ENCODE measurements at places on chromosomes 3 and 15. TPM values are rescaled to one million over a fixed set of nuclear protein-coding genes. Genes with fewer than 3 reads are reported as not detected.

The B3GNT5 gene
- total RNA-seq: 1.1 TPM

The PFN2 gene
- 18.3 TPM for total RNA-seq

The LRRIQ4 gene
- total RNA-seq: not detected

The LMAN1L gene
- total RNA-seq: not detected

The FBLN2 gene
- 11.6 TPM for total RNA-seq

The RTP3 gene
- total RNA-seq: not detected

The GPD1L gene
- total RNA-seq: 9.8 TPM

- no peak for DNase-seq
Observed at GRCh38 chr3:11302444-11302843, 30.2 kb downstream of the ATG7 start.

DNA sequence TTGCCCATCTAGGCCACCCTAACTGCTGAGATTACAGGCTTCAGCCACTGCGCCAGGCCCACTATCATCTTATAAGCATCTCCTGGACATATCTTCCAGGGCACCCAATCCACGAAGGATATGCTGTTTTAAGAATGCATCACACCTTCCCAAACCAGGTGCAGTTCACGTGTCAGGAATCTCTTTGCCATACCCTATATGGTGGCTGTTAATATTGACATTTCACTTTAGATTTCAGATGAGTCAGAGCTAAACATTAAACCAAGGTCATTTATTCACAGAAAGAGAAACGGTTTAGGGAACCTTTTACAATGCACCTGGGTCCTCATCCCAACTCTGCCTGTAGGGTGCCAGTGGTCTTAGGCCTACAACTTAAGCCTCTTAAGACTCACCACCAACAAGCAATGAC lies 85.7 kb downstream of the TBL1XR1 start:
- DNase-seq: no peak

DNA sequence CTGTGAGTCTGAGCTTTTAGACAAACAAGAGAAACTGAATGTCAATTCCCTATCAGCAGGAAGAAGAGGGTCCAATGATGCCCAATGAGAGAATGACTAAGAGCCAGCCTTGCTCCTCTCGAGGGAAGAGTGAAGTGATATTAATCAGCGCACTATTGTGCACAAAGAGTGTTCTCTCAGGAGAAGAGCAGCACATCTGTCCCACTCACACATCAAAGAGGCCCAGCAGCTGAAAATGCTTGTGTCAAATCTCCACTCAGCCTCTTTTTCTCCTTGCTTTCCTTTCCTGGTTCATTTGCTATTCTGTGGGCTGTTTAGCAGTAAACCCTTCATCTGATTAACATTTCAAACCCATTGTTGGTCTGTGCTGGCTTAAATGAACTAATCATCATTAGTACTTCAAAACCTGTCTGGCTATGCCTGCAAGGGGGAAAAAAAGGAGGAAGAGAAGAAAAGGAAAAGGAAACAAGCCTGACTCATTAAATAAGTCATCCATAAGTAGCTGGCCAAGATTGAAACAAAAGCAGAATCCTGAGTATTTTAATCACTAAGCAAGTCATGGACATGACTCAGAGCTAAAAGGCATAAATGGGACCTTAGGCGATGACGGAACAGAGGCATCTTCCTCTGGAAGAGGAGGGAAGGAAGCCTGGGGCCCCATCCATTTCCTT lies 912.7 kb downstream of the TUSC7 start:
- DNase-seq: no peak

DNA sequence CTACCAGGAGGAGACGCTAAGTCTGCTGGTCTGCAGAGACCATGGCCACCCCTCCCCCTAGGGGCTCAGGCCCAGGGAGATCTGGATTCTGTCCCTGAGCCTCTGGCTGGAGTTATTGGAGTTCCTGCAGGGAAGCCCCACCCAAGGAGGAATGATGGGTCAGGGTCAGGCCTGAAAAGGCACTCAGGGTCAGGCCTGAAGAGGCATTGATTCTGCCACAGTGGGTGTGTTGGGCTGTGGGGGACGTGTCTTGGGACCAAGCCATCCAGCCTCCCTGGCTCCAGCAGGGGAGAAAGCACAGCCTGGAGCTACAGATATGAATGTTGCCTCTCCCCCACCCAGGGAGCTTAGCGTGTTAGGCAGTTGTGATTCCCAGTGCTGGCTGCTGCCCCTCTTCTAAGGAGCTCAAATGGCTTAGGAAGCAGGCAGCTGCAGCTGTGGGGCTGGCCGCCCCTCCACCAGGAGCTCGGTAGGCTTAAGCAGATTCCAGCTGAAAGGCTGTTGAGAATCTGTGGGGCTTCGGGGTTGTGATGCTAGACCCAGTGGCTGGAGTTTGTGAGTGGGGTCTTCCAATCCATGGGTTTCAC lies 176.7 kb downstream of the CHL1 start:
- DNase-seq: no peak

GRCh38 chr15:41417418-41418195 lies 712 bp downstream of the RTF1 start:
- DNase-seq: no peak

DNA sequence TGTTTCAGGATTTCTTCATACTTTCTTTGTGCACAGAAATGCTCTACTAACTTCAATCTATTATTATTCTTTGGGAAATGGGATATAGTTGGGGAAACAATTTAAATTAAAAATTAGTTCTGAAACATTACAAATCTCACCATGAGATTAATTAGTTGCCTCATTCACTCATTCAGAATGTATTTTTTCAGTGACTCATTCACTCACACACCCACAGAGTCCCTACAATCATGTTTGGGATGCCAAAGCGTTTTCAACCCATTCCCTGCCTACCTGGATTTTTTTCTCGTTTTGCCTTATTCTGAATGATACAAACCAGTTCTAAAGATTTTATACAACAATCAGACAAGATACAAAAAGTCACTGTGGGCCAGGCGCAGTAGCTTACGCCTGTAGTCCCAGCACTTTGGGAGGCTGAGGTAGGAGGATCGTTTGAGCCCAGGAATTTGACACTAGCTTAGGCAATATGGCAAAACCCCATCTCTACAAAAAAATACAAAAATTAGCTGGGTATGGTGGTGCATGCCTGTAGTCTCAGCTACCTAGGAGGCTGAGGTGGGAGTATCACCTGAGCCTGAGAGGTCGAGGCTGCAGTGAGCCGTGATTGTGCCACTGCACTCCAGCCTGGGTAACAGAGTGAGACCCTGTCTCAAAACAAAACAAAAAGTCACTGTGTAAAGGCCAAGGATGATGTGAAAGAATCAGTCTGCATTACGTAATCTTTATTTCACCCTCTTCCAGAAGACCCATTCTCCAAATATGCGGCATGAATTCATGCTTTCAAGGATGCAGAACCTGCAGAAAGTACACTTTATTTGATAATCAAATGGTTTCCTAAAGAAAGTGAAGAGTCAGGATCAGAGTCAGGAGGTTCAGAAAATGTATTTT lies 34.8 kb upstream of the ARHGEF3 start:
- no peak for DNase-seq

GRCh38 chr15:40295877-40296560 lies 11.7 kb downstream of the PLCB2 start:
- DNase-seq: no peak

GRCh38 chr15:45093013-45093412 lies 21.0 kb downstream of the DUOX2 start:
- DNase-seq: no peak

DNA sequence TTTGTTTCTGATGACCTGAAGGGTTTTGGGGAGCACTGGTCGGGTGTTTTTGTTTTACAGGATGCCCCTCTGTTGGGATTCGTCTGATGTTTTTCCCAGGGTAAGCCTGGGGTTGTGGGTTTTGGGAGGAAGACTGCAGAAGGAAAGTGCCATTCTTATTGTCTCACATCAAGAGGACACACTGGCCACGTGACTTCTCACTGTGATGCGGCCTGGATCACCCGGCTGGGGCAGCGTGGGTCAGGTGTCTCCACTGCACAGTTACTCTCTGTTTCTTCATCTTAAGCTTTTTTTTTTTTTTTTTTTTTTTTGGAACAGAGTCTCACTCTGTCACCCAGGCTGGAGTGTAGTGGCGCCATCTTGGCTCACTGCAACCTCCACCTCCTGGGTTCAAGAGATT lies 120.5 kb downstream of the TMEM266 start:
- no peak for DNase-seq

- peak; percentile 75 for DNase-seq
Observed at GRCh38 chr15:60590935-60591495, 112.1 kb upstream of the ICE2 start.

DNA sequence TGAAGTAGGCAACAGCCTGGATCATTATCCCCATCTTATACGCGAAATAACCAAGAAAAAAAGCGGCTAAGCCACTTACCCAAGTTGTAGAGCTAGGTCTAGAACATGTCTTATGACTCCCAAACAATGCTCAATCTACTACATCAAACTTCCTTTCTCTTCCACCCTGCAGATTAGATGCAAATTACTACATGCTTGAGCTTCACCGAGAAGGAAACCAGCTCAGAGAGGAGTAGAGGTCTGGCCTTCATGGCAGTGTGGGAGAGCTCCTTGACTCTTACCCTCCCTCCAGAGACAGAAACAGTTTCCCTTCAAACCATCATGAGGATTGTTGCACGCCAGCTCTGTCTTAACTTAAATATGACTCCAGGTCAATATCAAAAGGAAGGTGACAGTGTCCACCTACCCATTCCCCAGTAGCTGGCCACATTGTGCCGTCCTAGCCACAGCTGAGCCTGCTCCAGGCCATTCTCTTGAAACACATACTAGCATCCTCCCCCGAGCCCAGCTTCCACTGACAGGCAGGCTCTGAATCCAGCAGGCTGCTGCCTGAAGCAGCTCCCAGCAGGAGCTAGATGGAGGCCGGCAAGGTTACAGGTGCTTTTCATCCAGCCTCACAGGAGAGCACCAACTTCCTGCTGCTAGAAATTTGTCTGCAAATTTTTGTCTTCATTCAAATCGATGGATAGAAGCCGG lies 56.8 kb downstream of the CPN2 start:
- no peak for DNase-seq

DNA sequence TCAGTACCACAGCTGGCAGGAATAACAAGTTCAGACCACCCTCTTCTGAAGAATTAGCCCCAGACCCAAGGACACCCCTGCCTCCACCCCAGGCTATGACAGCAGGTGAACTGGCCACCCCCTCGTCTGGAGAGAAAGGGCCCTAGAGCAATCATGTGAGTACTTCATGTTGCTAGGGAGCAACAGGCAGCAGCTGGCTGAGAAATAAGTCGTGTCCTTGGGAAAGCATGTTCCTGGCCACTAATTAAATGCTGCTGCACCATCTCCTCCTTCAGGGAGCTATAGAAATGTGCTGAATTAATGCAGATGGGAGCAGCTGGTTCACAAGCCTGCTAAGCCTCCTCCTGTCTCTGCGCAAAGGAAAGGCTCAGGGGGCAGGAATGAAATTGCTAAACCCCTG lies 31.5 kb downstream of the MRPS11 start:
- DNase-seq: no peak

GRCh38 chr3:9867106-9867505 lies 12.9 kb downstream of the CIDEC start:
- no peak for DNase-seq

DNA sequence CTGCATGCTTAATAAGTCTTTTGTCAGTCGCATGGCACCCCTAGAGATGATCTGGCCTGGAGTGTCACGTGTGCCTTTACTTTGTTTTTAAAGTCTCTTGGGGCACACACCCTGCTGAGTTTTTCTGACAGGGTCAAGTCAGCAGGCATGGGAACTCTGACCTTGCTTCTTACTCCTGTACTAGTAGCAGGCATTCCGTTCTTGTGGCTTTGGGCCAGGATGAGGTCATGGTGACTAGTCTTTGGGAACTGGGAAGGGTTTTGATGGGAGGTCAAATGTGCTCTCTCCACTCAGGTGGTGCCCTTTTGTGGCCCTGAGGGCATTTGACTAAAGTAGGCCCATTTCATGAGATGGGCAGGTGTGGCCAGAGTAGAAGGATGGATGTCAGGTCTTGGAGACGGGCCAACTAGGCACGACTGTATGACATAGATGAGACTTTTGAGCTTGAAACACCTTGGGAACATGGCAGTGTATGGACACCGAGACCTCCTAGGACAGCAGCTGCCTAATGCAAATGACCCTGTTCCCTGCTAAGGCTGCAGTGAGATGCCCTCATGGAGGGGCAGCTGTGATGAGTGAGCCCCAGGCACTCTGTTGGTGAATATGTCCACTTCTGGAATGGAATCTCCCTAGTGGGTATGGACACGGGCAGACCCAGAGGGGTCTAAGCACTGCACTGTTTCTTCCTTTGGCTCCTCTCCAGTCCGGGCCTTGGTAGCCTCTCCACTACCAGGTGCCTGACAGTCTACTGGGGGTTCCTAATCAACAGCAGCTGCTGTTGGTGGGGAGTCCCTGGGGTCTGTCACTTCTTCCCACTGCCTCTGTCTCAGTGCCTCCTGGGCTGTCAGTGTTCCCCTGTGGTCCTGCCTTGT lies 16.4 kb downstream of the SRPRB start:
- DNase-seq: no peak

DNA sequence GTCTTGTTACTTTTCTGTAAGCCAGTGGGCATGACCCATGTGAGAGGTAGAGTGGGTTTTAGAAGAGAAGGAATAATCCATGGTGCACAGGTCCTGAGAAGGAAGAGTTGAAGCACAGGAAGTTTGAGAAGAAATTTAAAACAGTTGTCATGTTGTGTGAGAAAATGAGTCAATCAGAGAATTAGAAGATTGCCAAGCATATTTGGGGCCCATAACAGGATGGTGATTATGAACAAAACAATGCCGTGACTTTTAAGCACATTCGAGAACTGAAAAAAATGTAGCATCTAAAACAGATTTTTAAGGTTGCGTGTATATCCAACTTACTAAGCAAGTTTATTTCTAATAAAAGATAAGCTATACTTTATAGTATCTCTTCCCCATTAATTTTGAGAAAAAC lies 198.7 kb downstream of the RORA start:
- DNase-seq: no peak

GRCh38 chr3:111072031-111072921 lies 660 bp downstream of the NECTIN3 start:
- DNase-seq: peak; percentile 6

DNA sequence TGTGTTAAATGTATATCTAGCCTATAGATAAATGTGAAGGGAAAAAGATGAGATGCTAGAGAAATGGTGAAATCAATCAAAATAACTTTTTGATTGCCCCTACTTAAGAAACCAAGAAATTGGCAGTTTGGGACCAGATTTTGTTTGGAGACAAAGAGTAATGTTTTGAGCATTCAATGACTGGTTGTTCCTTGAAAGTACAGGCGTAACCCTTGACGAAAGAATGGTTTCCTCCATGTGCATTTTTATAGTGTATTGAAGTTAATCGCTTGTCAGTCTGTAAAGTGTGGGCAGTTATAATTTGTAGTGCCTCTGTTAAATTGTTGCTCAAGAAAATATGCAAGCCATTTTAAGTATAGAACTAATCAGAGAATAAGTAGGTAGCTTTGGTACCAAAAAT lies 1.2 kb downstream of the KIF23 start:
- no peak for DNase-seq
